Activated CD4-positive, alpha-beta T cell treated with anti-CD3 and anti-CD28 coated beads, Interleukin-2, amount 50 U/mL, for 48 hours (primary cell): ENCODE measurements at places on chromosomes 2 and 18.

GRCh38 chr2:206149330-206149729 is 9.9 kb downstream of the NDUFS1 start:
- no peak for DNase-seq

DNA sequence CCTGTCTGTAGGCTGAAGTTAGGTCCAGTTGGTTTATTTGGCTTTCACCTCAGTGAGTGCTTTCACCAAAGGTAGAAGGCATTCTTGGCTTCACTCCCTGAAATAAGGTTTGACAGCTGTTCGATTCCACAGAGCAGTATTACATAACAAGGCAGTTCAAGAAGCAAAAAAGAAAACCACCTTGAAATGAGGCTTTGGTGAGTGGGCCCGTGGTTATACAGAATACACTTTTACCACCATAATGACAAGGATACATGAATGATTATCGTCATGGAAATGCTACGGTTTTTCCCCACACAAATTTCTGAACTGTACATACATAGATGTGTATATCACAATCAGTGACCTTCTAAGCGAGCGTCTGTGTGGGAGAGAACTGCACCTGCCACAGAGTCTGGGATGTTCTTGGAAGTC is 80.0 kb upstream of the CHRNA1 start:
- no peak for DNase-seq

- DNase-seq = no peak
Observed at GRCh38 chr2:48852938-48853337, 97.4 kb upstream of the LHCGR start.

GRCh38 chr18:75227535-75228296 is 17.1 kb downstream of the TSHZ1 start:
- DNase-seq = no peak

GRCh38 chr2:84619794-84620371 is 103.6 kb downstream of the DNAH6 start:
- no peak for DNase-seq

DNA sequence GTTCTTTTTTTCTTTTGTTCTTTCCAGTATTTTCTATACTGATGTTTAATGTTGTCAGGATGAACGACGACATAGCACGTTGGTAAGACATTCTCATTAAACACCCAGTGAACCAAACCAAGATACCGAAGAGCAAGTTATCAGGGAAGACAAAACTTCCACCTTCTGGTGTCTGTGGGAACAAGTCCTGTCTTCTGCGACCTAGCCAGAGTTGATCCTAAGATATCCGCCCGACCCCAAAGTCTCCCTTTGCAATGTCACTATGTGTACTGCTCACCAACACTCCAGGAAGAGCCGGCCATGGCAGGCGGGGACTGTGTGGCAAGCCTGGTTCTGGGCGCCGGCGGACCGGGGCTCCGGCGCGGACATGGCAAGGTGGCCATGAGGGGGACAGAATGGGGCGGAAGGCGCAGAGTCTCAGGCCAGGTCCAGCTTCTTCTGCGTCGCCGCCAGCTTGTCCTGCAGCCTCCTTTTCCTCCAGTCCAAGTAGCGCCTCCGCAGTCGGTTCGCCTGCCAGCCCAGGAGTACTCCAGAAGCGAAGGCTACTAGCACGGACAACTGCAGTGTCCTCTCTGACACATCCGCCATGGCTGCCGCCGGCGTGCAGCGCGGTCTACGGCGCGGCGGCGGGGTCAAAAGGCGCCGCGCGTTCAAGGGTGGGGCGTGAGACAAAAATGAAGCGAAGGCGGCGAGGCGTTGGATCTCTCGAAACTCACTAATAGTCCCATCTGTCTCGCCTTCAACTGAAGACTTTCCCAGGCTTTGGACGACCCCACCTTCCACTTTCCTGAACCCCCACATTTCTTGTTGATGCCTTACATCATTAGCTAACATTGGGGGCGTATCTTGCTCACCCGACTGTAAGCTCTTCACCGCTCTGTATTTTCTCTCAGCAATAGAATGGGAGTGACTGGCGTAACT is at the start of gene MTLN:
Gene MTLN (minus strand): TSS at position 610 of the 921 bp plus-strand sequence. CDS start 22 bp downstream, at position 588.
- peak; percentile 71 for DNase-seq

DNA sequence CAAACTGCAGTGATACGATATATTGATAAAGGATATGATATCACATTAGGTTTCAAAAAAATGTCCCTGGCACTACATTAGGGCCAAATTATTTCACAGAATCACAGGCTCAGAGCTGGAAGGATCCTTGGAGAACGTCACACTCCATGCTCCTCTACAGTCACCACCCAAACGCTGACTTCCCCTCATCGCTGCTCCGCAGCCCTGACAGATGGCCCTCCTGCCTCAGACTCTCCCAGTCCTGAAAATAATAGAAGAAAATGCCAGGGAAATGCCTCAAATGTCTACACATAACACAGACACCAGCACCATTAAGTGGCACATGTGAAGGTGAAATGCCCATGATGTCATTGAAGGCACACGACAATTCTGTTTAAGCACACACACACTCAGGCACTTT is 72.0 kb downstream of the ZNF521 start:
- no peak for DNase-seq

DNA sequence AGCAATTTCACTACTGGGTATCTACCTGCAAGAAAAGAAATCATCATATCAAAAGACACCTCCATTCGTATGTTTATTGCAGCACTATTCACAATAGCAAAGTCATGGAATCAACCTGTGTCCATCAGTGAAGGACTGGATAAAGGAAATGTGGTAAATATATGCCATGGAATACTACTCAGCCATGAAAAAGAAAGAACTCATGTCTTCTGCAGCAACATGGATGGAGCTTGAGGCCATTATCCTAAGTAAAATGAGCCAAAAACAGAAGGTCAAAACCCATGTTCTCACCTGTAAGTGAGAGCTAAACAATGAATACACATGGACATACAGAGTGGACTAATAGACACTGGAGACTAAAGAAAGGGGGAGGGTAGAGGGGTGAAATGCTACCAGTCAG is 322.2 kb downstream of the ZNF521 start:
- no peak for DNase-seq

DNA sequence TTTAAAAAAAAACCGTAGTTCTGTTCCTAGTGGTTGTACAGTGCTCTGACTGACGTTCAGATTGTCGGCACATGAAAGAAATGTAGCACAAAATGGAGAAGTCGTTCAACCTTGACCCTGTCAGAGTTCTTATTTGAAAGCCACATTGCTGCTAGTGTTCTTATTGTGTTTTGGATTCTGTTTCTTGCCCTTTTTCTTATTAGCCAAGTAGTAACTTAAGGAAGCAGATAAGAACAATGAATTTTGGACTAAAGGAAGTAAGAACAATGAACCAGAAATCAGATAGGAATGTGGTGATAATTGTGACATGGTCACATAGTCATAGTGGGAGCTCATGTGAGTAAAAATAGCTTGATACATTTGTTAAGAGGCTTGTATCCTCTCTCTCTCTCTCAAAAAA is 45.9 kb downstream of the RPIA start:
- DNase-seq = no peak

GRCh38 chr2:158266111-158266510 is 164.4 kb downstream of the UPP2 start:
- DNase-seq = no peak

DNA sequence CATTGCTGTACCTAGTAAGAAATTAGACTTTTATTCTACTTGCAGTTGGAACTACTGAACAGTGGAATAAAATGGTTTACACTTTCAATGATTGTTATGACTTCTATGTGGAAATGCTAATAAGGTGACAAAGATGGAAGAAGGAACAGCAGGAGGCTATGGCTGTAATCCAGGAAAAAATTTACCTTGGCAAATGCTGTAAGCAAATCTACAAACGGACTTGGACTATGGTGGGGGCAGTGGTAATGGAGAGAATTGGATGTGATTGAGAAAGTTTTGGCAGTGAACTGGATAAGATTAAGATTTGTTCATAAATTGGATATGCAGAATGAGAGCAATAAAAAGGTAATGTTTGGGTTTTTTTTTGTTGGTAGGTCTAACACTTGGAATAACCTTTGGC is 111.0 kb upstream of the ERBB4 start:
- DNase-seq = no peak
